ENCODE measurements at places on chromosomes 7 and 10. TPM values are rescaled to one million over a fixed set of nuclear protein-coding genes. Genes with fewer than 3 reads are reported as not detected.
A peak's percentile ranks its signal among the peaks of the same experiment; 100 is the strongest.

KIFBP gene
- total RNA-seq: 29.7 TPM

SCART1 gene
- 1.3 TPM for total RNA-seq

SUFU gene
- 2.6 TPM for total RNA-seq

ZRANB1 gene
- total RNA-seq: 32.9 TPM

TMEM225B gene
- 1.2 TPM for total RNA-seq

GPNMB gene
- total RNA-seq: 177 TPM

EVX1 gene
- not detected for total RNA-seq

- peak; percentile 10 for DNase-seq
Measured at GRCh38 chr7:19378345-19378714, 233.1 kb upstream of the FERD3L start.

- peak; percentile 39 for DNase-seq
Measured at GRCh38 chr10:58475322-58476277, 37.1 kb upstream of the BICC1 start.

DNA sequence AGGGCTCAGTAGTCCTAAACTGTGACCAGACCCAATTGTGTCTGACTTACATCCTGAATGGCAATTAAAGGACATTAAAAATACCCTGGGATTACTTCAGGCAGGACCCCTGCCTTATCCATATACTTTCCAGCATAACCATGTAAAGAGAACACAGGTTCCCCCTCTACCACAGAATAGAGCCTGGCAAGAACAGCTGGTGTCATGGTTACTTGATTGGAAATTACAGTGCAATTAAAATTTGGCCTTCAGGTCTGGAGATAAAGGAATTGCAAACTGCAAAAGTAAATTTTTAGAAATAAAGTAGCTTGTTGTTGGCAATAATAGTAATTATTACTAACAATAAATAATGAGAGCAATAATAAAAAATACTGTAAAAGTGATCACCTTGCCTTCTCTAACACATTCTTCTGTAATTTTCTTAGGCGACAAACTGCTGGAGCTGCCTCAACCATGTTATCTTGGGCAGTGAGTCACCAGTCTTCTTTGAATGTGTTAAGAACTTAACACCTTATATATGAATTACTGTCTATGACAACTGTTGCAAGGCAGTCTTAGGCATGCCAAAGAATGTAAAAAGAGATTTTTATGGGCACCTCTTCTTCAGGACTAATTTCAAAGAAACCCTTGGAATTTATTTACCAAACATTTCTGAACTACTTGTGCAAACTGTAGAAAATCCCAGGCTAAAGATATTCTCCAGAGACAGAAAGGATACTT lies 53.7 kb downstream of the HIBADH start:
- DNase-seq: no peak

DNA sequence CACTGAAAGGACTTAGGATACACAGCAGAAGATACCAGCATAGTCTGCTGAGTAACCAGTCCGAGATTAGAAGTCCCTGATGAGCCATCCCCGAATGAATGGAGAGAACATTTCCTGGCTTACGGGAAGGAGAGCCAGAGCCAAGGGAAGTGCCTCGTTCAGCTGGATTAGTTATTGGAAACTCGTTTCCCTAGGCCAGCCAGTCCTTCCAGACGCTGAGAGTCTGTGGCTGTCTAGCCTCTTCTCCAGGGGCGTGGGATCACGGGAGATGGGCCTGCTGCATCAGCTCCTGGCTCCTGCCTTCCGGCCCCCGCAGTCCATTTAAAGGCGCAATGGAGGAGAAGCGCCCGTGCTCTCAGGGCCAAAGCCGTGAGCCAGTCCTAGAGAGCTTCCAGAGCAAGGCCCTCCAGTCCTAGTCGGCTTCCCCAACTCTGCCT lies 712.8 kb downstream of the PARD3 start:
- peak; percentile 65 for DNase-seq

DNA sequence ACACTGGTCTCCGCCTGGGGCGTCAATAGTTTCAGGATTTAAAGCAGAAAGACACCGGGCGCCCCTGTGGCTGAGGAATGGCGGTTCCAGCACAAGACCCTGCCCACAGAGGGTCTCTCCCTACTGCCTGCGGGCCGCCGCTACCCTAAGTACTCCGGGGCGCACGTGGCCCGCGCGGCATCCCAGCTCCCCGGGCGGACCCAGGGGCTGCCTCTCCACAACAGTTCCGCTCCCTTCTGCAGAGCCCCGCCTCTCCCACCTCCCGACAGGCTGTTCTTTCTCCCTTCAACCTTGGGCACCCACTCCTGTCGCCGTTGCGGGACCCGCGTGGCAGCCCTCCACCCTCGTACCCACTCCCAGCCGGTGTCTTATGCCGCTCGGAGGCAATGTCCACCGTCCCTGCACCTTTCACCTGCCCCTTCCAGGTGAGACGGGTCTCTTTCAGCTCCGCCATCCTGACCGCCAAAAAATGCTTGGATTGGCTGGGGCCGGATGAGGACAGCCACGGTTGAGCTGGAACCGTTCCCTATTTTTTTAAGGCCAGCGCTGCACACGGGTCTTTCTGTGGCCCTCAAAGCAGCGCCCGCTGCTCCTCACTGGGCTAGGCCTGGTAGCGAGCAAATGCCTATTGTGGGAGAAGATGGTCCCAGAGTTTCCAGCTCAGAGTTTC lies 1.6 kb upstream of the NKX2-3 start:
- DNase-seq: no peak

DNA sequence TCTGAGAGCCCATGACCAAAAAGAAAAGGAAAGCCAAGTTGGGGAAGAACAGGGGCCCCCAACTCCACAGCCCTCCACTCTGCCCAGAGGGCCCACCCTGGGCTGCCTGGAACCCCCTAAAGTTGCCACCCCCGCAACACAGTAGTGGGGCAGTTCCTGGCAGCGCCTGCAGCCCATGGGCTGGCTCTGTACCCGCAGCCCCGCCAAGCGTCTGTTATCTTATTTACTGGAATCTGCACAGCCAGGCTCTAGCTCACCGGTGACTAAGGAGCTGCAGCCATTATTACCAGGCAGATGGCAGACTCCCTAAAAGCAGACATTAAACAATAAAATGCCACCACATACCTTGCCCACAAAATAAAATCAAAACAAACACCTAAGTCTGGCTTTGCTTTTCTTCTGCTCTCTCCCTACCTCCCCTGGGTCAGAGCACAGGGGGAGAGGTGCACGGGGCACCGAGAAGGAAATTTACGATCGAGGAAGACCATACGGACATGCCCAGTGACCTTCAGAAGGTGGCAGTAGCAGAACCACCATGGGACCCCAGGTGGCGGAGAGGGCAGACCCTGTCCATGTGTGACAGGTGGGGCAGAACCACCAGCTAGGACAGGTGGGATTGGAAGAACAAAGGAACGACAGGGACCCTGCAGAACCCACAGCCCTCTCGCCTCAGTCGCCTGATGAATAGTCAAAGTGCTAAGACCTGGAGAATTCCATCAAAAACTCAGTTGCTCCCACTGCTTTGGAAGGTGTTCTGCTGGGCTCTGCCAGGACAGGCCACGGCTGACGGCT lies 66.3 kb downstream of the PRKAG2 start:
- DNase-seq: no peak

DNA sequence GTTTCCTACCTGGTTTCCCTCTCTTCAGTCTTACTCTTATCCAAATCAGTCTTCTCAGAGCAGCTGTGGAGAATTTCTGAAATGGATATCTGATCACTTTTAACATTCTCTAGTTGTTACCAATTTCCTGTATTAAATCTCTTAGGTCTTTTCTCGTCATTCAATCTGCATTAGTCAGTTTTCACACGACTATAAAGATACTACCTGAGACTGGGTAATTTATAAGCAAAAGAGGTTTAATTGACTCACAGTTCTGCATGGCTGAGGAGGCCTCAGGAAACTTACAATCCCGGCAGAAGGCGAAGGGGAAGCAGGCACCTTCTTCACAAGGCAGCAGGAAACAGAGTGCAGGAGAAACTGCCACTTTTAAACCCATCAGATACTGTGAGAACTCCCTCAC lies 444.8 kb downstream of the GATA3 start:
- no peak for DNase-seq

DNA sequence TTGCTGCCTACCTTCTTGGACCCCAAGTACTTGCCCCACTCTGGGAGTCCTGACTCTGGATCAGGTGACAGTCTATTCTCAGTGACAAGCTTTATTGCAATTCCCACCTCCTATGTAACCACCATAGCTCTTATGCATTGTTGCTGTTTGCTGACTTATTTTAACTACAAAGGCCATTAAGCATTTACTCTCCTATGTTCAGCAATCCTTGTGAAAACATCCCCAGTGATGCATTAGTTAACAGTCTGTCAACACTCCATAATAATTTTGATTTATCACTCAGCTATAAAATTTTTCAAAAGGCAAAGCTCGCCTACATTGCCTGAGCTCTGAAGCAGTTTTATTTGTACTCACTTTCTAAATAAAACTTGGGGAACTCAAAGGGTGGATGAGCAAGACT lies 871.8 kb upstream of the SORCS1 start:
- no peak for DNase-seq

DNA sequence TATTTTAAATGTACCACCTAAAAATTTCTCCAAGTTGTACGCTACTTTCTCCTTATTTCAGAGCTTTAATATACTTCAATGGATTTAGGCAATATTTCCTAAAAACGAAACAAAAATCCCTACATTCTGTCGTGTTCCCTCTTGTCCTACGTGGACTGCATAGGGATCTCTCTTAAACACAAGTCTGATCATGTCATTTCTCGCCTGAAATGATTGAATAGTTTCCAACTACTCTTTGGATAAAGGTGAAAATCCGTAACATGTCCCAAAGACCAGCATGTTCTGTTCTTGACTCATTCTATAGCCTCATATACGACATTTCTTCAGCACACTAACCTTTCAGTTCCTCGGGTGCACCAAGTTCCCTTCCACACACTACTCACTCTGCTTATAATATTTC lies 17.7 kb upstream of the TPK1 start:
- DNase-seq: no peak

- DNase-seq: no peak
Measured at GRCh38 chr10:95334805-95335144, 44.0 kb upstream of the PDLIM1 start.

DNA sequence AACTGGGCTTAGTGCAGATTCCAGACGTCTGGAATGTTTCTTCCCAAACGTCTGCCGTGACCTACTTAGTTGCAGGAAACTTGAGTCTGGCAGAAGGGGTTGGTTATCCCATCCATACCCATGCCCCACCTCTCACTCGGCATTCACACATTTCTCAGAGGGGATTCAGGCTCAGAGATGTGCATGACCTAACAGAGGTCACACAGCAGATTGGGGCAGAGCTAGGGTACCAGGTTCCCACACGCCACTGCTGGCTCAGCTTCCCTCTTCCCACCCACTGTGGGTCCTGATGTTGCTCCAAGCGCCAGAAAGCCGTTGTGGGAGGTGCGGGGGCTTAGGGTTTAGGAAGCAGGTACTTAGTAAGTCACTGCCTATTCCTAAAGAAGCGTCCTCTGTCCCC lies 3.0 kb downstream of the UCMA start:
- DNase-seq: no peak

- DNase-seq: peak; percentile 93
Measured at GRCh38 chr10:94524146-94524545, 21.4 kb upstream of the HELLS start.

- DNase-seq: peak; percentile 95
Measured at GRCh38 chr7:101518336-101518735, 110.8 kb downstream of the MYL10 start.

- no peak for DNase-seq
Measured at GRCh38 chr7:24864214-24864817, 107.1 kb upstream of the GSDME start.

DNA sequence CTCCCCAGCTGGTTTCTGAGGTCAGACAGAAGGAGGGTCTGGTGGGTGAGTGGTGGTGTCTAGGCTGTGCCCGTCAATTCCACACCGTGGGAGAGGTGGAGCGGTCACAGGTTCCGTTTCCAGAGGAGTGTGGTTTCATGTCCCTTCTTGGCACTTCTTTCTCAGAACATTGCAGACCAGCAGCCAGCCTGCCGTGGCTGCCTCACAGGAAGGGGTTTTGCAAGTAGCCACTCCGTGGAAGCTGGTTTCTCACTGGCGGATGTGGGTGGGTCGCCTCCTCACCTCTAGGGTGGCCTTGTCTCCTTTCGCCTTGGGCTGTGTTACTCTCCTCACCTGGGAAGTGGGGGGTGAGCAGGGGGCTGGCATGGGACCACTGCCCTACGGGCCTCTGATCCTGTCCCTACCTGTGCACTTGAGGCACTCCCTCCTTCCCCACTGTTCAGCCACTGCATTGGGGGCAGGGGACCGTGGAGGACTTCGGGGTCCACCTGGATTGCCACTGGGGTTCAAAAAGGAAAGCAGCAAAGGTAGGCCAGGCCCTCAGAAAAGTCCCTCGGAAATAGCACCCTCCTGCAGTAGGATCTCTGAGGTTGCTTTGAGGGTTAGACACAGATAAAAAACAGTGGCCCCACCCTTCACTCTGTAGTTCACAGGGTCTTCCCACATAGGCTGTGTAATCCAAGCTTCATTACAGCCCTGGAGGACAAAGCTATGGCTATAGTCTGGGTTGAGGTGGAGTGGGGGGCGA lies 33.9 kb downstream of the TSPAN14 start:
- DNase-seq: no peak

DNA sequence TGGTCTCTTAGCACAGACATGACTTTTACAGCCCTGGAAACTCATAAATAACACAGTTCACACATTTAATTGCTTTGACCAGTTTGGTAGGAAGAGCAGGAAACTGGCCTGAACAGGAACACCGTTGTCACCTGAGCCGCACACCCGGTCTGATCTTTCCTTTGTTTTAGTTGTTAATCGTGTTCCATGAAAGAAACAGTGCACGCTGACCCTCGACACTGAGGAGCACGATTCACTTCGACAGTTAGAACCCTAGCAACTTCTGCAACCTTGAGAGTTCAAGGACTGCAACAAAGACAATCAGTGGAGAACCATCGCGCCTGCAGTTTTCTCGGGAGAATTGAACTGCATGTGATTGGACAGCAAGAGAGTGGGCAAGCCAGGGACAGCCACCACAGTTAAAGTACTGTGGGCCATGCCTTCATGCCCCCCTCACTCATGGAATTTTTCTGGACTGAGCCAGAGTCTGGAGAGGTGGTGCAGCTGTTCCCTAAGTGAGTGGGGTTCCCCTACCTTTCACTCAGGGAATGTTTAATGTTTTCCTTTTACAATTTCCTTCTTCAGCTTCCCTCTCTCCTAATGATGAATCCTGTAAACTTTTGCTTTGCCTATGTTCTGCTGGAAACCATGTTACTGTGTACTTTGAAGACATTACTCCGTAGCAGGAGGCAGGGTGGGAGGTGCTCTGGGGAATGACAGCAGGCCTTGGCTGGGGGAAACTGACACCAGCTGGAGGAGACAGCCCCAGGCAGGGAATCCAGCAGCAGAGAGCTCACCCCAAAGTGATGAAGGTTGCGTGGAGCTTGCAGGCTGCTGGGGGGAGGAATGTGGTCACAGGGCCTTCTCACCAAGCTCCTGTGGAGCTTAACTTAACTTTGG lies 198.7 kb downstream of the ZNF438 start:
- DNase-seq: no peak

GRCh38 chr10:23174074-23174976 lies 17.8 kb upstream of the PTF1A start:
- DNase-seq: no peak

GRCh38 chr7:28714459-28715120 lies 243.5 kb downstream of the TRIL start:
- no peak for DNase-seq

DNA sequence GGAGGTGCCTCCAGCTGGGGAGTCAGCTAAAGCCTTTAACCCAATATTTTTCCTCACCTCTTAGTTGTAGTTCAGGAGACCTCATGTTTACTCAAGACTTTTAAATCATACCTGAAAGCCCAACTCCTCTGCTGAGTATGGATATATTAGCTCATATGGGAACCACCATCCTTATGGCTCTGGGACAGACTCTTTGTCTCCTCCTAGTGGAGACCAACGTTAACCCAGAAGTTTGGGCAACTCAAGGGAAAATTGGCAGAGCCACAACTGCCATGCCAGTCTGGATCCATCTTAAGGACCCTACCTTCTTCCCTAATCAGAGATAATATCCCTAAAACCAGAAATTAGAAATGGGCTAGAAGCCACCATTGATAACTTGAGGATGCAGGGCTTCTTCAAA lies 80.8 kb downstream of the TMEM106B start:
- DNase-seq: no peak

Measured in fibroblast of lung (primary cell).